ENCODE measurements at places on chromosomes 16 and 17.
A peak's percentile ranks its signal among the peaks of the same experiment; 100 is the strongest.

DNA sequence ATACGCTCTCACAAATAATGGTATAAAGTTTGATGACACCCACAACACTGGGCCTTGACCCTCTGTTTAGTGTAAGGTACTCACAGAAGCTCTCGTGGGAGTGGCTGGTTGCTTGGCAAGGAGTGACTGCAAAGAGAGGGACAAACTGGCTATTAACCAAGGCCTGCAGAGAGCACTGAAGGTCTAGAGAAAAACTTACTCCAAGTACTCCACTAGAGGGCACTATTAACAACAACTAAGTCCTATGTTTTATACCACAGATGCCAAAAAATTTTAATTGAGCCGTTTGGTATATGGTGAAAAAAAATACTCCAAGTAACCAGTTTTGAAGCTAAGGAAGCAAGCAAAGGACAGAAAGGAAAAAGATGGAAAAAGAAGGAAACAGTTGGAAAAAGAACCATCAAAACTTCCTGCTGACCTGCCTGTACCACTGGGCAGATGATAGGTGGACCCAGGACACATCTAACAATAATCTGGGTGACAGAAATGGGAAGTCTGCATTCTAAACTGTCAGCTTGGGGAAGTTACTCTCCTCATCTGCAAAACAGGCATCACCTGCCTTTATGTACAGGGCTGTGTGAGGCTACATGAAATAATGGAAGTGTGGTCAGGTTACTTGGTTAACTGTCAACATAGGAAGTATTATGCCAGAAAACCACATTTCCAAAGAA, 23.2 kb downstream of the DYNC1LI2 start:
- DNase-seq: peak; percentile 42

DNA sequence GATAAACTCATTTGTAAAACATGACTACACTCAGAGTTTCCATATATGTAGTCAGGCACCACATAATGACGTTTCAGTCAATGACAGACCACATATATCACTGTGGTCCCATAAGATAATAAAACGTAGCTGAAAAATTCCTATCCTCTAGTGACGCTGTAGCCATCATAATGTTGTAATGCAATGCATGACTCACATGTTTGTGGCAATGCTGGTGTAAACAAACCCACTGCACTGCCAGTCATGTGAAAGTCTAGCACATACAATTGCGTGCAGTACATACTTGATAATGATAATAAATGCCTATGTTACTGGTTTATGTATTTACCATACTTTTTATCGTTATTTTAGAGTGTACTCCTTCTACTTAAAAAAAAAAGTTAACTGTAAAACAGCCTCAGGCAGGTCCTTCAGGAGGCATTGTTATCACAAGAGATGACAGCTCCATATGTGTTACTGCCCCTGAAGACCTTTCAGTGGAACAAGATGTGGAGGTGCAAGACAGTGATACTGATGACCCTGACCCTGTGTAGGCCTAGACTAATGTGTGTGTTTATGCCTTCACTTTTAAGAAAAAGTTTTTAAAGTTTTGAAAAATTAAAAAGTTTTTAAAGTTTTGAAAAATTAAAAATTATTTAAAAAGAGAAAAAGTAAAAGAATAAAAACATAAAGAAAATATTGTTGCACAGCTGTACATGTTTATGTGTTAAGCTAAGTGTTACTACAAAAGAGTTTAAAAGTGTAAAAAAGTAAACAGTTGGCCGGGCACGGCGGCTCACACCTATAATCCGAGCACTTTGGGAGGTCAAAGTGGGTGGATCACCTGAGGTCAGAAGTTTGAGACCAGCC, 9.0 kb downstream of the STAT5B start:
- DNase-seq: no peak

DNA sequence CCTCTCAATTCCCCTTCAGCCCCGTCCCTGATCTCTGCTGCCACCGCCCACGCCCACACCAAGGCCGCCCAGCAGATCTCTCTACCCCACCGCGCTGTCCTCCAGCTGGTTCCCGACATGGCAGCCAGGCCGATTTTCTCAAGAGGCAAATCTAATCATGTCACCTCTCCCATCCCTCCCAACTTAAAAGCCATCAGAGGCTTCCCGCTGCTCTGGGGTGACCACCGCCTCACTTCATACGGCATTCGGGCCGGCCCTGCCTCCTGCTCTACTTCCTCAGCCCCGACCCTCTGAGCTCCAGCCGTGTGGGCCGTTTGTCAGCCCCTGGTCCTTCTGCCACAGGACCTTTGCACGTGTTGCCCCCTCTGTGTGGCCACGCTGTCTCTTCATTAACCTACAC, 63.2 kb downstream of the RPH3AL start:
- no peak for DNase-seq

DNA sequence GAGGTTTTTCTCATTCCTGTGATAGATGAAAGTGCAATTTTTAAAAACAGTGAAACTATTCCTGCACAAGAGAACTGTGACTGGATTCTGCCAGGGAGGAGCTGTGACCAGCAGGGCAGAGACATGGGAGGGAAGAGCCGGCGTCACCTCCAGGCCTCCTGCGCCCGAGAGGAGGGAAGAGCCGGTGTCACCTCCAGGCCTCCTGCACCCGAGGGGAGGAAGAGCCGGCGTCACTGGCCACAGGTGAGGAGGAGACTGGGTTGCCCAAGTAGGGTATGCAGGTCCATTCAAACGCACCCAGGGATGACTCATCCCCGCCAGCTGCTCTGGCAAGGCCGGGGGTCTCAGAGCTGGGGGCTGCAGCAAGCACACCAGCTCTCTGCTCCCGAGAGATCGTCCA, 56.7 kb downstream of the METRNL start:
- DNase-seq: no peak

DNA sequence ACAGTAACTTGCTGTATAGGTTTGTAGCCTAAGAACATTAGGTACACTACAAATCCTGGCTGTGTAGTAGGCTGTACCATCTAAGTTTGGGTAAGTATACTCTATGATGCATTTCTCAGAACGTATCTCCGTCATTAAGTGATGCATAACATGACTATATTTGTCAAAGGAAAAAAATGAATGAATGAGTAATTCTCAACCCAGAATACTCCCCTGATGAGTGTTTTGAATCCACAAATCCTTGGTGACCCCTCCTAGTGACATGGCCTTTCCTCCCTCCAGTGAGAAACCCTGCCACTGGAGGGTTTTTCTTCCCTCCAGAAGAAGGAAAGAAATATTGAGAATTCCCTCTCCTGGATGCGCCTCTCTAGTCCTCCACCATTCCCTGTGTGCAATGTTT, 24.0 kb upstream of the SALL1 start:
- DNase-seq: no peak

DNA sequence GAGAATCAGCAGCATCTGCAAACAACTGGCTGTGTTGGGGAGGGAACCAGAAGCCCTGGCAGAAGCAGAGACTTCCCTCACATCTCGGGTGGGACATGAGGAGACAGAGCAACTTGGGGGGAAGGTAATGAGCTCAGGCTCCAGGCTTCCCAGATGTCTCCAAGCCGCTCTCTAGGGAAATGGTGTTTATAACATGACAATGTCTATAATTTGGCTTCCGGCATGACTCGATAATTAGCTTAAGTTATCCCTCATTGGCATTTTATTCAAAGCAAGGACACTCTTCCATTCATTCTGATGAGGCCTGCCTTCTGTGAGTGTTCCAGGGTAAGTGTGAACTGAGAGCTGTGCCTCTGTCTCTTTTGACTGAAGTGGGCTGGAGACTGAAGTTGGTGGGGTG, 14.7 kb upstream of the MLLT6 start:
- DNase-seq: no peak

DNA sequence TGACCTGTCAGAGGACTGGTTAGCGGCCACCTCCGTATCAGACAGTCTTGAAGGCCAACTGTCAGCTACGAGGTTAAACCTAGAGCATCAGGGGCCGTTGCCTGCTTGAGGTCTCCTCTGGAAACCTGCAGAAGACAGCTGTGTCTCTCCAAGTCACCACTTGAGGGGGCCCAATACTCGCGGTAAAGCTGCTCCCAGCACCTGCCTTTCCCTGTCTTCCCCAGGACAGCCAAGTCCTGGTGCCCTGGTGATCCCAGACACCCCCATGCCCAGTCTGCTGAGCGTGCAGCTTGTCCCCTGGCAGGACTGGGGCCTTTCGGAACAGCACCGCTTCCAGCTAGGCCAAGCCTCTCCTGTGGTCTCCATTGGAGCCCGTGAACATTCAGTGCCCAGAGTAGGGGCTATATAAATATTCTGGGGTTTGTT, 80.1 kb downstream of the DNAH17 start:
- peak; percentile 64 for DNase-seq

DNA sequence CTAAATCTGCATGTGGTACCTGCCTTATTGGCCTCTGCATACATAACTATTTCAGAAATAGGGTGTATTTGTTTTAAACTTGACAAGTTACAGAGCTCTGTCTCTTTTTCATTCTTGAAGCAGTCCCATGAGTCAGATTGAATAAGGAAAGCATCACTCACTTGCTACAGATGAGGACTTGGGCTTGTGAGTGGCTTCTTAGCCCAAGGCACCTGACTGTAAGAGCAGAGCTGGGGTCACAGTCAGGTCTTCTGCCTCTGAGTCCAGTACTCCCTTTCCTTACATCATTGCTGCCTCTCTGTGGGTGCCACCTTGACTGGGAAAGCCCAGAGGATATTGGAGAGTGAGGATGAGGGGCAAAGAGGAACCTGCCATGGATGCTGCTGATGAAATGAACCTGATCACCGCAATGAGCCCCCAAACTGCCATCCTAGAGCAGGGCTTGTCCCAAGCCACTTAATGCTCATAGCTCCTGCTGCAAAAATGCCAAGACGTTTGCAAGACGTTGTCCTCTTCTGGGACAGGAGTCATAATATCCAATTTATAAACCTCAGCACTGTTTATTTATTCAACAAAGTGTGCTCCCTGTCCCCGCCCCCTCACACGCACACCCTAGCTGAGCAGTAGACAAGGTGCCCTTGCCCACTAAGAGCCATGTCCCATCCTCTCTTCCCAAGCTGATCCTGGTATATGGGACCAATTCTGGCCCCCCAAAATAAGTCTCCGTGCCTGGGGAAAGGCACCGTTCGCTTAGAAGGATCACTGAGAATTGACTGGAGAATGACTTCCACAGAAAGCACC, 74.1 kb downstream of the CCDC182 start:
- no peak for DNase-seq

DNA sequence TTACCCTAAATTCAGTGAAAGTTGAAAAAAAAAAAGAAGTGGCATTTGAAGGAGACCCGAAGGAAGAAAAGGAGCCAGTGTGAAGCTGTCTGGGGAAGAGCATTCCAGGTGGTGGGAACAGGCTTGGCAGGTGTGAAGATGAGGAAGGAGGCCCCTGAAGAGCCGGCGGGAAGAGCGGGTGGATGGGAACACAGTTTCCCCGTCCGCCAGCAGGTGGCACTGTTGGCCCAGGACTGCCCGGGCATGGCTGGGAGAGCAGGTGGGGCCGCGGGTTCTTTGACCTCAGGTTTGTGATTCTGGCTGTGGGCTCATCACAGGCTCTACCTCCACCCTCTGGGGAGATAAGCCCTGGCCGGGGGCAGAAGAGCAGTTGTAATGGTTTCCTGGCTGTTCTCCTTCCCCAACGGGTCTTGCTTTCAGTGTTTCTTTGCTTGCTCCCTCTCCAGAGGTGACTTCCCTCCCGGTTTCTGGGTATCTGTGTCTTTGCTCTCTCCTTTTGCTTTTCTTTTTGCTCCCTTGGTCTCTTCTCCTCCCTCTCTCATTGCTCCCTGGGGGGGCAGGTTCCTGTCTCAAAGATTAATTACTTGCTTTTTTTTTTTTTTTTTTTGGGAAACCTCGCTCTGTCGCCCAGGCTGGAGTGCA, 32.3 kb downstream of the RAP1GAP2 start:
- peak; percentile 28 for DNase-seq

DNA sequence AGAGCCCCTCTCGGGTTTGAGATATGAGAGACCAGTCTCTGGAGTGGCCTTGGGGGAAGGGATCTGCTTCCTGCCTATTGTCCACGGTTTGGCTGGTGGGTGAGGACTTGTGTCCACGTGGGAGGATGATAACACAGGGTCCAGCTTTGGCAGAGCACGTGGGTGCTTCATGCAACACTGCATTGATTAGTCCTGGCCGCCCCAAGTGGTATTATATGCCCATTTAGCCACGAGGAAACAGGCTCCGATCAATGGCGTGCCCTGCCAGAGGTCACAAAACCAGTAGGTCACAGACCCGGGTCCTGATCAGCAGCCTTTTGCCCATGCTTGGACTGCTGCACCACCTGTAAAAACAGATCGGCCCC, 141.6 kb downstream of the RGS9 start:
- DNase-seq: no peak

DNA sequence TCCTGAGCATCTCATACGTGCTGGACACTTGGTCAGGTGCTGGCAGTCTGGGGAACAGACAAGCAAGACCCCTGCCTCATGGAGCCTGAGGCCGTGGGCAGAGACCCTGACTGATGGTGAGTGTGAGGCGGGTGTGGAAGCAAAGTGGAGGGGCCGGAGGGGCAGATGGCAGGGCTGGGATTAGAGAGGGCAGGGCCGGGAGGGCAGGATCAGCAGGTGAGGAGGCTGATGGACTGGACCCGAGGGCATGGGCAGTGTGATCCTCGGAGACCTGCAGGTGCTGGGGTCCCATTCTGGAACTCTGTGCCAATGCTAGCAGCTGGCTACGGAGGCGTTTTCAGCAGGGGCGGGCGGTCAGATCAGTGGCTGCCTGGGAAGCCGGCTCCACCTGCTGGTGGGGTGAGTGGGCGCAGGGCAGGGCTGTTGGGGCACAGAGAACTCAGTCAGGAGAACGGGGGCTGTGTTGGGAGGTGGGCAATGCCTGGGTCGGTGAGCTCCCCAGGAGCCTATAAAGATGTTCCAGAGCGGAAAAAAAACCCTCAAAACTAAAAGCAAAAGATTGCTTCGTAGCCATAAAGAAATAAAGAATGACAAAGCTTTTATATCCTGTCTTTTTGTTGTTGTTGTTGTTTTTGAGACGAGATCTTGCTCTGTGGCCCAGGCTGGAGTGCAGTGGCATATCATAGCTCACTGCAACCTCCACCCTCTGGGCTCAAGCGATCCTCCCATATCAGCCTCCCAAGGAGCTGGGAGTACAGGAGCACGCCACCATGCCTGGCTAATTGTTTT, 8.9 kb upstream of the C16orf74 start:
- peak; percentile 8 for DNase-seq

DNA sequence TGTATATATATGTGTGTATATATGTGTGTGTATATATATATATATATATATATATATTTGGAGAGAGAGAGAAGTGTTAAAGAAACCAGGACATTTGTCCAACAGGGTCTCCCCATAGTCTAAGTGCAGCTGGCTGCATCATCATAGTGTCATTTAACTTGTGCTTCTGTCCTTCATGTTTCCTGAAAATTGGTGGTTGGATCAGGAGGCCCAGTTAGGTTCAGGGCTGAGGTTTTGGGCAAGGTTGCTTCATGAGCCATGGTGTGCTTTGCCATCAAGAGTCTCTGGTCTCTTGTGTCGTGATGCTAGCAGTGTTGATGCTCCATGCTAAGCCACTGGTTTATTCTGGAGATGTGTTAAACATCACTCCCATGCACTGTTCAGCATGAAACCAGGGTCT, 85.3 kb downstream of the C16orf95 start:
- DNase-seq: no peak

- no peak for DNase-seq
Observed at GRCh38 chr17:9150446-9151090, 129.3 kb downstream of the NTN1 start.

GRCh38 chr17:6231886-6232731, 161.9 kb downstream of the WSCD1 start:
- DNase-seq: no peak

- DNase-seq: no peak
Observed at GRCh38 chr17:59527931-59528330, 37.5 kb upstream of the DHX40 start.

- DNase-seq: no peak
Observed at GRCh38 chr17:58265902-58266875, 14.5 kb downstream of the MPO start.

Measured in NCI-H2029 (cell line).